ENCODE measurements at places on chromosomes 2 and 18. TPM values are rescaled to one million over a fixed set of nuclear protein-coding genes. Genes with fewer than 3 reads are reported as not detected.

GRCh38 chr2:75609334-75609689, 37.3 kb upstream of the MRPL19 start:
- no peak for ATAC-seq

DNA sequence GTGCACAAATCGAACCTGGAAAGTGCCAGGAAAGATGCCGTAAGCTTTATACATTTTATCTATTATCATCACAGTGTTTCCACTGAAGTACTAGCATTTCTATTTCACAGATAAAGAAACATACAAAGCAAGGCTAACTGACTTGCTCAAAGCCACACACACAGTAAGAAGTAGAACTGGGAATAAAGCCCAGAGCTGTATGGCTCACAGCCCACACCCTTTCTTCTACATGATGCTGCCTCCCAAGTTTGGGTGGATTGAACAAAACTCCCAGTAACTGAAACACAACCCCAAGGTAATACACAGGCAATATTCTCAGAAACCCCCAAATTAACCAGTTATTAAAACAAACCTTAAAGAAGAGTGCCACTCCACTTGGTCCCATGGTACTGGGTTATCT, 11.2 kb downstream of the SAP130 start:
- ATAC-seq, result no peak

Gene B3GNT7
- not detected for total RNA-seq

Gene PARD3B
- total RNA-seq, result 1.5 TPM

Measured in activated T-helper 17 cell treated with anti-CD3 and anti-CD28 coated beads, Interleukin-2, amount 50 U/mL, for 72 hours (primary cell).